HT-29 (cell line): ENCODE measurements at places on chromosomes 2 and 18.

- no peak for DNase-seq
These were observed 21.0 kb downstream of the MERTK start for GRCh38 chr2:111919365-111919764.

GRCh38 chr2:58120626-58121229 is 74.1 kb downstream of the VRK2 start:
- DNase-seq = no peak

- no peak for DNase-seq
These were observed 73.3 kb upstream of the FSIP2 start for GRCh38 chr2:185665251-185665814.

DNA sequence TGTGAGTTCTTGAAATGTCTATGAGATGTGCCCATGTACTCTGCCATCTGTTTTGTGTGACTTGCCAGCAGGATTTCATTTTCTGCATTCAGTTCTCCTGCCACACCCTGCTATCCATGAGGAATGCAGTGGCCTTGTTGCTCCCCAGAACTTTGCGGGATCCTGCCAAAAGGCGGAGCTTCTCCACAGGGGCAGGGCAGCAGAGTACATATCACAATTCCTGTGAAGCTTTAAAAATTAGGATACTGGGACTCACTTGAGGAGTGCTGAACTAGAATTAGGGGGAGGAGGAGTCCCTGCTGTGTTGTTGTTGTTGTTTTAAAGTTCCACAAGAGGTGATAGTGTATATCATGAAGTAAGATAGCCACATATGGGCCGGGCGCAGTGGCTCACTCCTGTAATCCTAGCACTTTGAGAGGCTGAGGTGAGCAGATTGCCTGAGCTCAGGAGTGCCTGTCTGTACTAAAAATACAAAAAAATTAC is 76.4 kb downstream of the TANC1 start:
- peak; percentile 38 for DNase-seq

- no peak for DNase-seq
These were observed 136.4 kb downstream of the ZNF407 start for GRCh38 chr18:74734013-74734444.

DNA sequence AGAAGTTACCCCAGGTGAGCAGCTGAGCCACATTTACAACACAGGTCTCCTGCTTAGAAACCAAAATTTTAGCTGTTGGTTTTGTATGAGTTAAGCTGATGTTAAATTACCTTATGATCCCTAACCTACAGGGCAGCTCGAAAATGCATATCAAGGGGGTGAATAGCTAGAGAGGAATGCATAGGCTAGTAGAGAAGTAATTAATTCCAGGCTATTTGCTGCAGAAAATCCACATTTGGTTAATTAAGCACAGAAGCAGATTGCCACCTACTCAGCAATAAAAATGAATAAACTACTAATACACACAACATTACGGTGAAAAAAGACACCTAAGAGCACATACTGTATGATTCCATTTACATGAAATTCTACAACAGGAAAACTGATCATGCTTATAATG is 91.4 kb downstream of the OSBPL1A start:
- DNase-seq = no peak

DNA sequence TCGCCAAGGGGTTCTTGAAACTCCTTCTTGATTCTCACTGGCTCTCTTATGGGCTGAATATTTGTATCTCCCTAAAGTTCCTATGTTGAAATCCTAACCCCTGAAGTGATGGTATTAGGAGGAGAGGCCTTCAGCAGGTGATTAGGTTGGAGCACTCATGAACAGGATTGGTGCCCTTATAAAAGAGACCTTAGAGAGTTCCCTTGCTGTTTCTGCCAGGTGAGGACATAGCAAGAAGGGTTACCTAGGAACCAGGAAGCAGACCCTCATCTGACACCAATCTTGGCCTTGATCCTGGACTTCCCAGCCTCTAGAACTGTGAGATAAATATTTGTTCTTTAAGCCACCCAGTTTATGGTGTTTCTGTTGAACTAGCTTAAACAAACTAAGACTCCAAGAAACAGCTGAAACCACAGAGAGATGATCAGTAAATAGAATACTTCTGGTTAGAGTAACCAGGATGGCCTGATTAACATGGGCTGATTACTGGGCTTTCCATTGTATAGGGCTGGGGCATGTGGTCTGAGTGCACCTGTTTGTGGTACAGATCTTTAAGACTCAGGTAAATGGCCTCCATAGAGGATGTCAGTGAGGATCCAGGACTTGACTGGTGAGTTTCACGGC is 7.7 kb upstream of the CDC42EP3 start:
- DNase-seq = peak; percentile 55

DNA sequence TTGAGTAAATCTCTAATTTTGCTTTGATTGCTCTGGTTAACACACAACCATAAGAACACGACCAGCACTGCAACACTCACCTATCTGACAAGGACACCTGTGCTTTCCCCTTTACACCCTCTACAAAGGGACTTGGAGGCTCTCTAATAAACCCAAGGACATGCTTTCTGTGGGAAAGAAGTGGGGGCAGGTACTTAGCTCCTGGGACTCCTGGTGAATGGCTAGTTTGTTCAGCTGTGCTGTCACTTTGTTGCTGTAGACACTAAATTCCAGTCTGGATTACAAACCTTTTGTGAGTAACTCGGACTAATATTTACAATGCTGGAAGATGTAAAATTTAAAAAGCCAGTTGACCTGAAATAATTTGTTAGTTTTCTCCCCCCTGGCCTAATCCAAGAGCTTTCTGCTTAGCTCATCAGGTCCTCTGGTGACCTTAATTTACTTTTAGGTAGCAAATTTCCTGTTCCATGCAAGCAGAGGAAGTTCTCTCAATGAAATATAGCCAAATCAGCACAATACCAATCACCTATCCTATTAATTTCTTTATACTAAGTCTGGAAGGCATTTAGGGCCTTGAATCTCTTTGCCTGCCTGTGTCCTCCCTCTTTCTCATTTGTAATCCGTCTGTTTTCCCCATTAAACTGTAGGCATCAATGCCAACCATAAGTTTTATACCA is 67.5 kb downstream of the PLCL1 start:
- DNase-seq = no peak

GRCh38 chr18:62767321-62767720 is 52.0 kb downstream of the PHLPP1 start:
- no peak for DNase-seq

DNA sequence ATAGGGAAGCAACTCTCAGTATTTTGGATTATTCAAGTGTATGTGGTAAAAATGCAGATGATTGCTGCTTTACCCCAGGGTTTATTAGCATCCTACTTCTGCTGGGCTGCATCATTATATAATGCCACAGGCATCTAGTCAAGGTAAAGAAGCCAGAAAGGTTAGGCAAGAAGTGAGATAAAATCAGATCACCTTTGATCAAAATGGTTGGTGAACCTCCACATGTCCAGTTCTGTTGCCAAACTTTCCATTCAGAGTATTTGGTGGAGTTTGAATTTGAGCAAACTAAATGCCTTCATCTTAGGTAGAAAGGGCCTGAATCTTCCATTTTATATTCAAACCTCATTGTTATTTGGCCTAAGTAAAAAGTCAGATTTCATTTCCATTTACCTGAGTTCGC is 29.7 kb upstream of the NOSTRIN start:
- no peak for DNase-seq

- DNase-seq = no peak
These were observed 218.4 kb upstream of the TRIB2 start for GRCh38 chr2:12498286-12498685.

DNA sequence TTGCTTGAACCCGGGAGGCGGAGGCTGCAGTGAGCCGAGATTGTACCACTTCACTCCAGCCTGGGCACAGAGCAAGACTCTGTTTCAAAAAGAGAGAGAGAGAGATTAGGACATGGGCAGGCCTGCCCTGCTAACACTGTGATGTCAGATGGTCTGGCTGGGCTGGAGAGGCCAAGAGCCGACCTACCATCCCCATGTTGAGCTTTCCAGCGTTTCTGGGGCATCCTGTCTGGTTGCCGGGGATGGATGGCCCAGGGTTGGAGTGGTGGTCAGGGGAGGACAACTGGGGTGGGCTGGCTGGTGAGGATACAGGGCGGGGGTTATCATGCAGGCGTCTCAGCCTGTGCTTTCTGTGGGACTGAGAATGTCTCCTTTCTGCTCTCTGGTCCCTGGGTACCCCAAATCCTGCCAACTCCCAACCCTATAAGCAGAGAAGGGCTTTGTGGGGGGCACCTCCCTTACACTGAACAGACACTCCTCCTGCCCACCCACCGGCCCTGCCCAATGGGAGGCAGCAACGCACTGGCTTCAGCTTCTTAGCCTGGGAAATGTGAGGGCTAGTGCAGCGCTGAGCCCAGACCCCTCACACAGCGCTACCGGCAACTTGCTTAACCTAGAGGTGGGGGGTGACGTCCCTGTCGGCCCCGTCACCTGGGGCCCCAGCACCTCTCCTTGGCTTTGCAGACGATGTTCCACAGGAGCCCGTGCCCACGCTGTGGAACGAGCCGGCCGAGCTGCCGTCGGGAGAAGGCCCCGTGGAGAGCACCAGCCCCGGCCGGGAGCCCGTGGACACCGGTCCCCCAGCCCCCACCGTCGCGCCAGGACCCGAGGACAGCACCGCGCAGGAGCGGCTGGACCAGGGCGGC is 5.4 kb downstream of the SNORC start:
- DNase-seq = no peak

- no peak for DNase-seq
These were observed 3.7 kb downstream of the CYP20A1 start for GRCh38 chr2:203242518-203242917.

DNA sequence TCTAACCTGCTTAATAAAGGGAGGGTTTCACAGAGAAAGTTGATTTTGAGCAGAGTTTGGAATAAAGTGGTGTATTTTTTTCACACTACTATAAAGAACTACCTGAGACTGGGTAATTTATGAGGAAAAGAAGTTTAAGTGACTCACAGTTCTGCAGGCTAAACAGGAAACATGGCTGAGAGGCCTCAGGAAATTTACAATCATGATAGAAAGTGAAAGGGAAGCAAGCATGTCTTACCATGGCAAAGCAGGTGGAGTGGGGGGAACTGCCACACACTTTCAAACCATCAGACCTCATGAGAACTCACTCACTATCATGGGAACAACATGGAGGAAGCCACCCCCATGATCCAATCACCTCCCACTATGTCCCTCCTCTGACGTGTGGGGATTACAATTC is 546.7 kb downstream of the EPHA4 start:
- DNase-seq = no peak

DNA sequence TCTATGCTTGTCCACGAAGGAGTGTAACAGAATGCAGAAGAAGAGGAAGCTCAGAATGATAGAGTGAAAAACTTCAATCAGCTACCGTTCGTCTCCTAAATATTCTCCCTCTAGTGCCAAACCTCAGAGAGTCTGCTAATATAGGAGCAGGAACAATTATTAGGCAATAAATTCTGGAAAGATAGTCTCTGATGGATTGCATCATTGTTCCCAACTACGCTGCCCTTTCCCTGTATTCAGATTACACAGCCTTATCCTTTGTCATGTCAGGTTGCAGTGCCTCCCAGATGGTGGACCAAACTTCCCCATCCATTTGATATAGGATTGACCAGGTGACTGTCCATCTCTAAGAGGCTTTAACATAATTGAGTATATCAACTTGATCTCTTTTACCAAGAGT is 811.5 kb upstream of the CHAC2 start:
- no peak for DNase-seq

DNA sequence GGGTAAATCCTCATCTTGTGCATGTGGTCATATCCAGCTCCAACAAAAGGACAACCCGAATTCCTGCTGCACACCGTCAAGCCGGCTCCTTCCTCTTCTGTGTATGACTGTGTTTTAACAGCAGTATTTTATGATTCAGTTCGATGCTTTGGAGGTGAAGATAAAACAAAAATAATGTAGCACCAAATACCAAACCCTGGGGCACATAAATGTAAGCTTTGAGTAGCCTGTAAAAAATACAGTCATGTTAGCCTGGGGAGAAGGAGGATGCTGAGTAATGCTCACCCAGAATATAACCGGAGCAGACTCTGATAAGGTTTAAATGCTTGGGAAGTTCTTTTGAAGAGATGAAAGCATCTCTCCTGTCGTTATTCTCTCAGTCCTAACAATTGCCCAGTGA is 225.0 kb downstream of the SUCLG1 start:
- no peak for DNase-seq

- DNase-seq = no peak
These were observed 6.3 kb downstream of the FZD5 start for GRCh38 chr2:207763303-207763917.

GRCh38 chr2:119818792-119819191 is 59.1 kb downstream of the PTPN4 start:
- DNase-seq = no peak

DNA sequence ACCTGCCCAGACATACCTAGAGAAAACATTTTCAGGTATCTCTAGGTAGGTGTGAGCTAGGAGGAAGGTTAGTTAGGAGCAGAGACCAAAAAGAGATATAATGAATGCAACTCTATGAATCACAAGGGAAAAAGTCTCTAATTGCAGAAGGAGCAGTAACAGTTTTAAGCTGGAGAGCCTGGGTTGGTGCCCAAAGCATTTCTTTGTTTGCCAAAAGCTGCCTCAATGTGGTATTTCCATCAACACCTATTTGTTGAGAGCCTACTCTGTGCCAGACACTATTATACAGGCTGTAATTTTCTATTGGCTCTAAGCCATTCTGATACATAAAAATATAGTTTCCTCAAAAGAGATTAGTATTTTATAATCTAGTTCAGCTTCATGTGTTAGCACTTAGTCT is 141.6 kb downstream of the UBE2E3 start:
- no peak for DNase-seq

DNA sequence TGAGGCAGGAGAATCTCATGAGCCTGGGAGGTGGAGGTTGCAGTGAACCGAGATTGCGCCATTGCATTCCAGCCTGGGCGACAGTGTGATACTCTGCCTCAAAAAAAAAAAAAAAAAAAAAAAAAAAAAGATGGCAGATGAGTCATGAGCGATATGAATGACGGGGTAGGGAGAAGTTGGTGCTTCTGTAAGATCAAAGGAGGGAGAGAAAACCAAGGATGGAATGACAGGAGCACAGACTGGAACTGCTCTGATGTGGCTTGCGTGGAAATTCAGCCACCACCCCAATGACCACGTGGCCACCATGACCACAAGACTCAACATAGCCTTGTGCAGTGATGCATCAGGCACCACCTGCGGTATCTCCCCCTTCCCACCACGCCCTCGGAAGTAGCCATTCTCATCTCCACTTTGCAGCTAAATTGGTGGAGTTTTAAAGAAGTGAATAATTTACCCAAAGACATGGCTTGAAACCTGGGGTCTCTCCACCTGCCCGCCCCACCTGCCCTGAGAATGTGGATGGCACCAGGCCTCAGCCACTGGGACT is 96.0 kb downstream of the ACKR3 start:
- no peak for DNase-seq

GRCh38 chr2:214839464-214839863 is 30.0 kb upstream of the BARD1 start:
- no peak for DNase-seq

- peak; percentile 75 for DNase-seq
These were observed 14.1 kb downstream of the LAMA3 start for GRCh38 chr18:23703057-23703986.

GRCh38 chr2:236531996-236532395 is 37.6 kb upstream of the ACKR3 start:
- DNase-seq = no peak

DNA sequence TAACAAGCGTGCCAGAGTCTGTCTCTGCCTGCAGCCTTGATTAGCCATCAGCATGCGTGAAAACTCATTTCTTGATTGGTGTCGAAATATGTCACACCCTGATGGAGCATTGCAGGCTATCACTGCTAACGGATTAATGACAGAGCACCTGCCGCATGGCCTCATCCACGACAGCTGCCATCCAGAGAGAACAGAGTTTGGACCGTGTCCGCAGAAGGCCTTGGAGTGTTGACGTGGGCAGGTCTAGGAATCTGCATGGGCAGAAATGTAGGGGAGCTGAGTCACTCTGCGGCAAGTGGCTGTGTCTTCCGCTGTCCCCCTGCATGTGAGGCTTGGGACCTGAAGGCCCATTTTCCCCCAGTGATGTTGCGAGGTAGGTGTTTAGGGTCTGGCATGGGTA is 43.0 kb downstream of the KLHL29 start:
- DNase-seq = no peak
